Caudate nucleus (tissue), 63 donors: ENCODE measurements at places on chromosomes 2 and 18.

- DNase-seq = no peak
These were observed 56.8 kb upstream of the ETAA1 start for GRCh38 chr2:67340133-67341011.

DNA sequence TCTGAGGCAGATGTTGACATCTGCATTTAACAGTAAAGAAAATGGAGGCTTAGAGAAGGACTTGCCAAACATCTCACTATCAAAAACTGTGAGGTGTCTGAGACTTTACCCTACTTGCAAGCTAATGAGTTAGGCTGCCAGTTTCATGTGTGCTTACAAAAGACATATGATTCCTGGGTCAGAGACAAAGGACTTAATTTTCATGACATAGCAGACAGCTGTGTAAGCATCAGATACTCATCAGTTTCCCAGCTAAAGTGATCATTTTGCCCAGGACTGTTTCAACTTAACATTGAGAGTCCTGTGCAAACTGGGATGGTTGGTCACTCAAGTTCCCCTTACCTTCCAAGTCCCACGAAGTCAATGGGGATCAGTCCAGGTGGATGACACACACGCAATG lies 18.9 kb upstream of the DAPL1 start:
- no peak for DNase-seq

- DNase-seq = no peak
These were observed 870.6 kb downstream of the CBLN2 start for GRCh38 chr18:71673498-71673897.

- DNase-seq = no peak
These were observed 292 bp downstream of the GMPPA start for GRCh38 chr2:219499058-219499307.

- DNase-seq = no peak
These were observed 181.1 kb downstream of the SOCS6 start for GRCh38 chr18:70469916-70470315.

DNA sequence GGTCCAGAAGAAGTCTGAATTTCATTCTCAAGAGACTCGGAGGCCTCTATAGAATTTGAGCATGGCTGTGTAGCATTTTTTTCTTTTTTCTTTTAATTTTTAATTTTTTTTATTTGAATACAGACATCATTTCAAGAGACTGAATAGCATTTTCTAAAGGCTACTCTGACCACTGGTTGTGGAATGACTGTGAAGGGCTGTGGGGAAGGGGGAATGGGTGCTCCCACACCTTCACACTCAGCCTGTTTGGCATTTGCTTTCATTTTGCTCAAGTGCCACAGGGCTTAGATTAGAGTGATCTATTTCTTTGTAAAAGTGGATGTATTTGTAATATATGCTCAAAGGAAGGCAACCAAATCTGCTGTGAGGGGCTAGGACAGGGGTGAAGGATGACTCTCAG lies 142.0 kb upstream of the SPOPL start:
- no peak for DNase-seq

DNA sequence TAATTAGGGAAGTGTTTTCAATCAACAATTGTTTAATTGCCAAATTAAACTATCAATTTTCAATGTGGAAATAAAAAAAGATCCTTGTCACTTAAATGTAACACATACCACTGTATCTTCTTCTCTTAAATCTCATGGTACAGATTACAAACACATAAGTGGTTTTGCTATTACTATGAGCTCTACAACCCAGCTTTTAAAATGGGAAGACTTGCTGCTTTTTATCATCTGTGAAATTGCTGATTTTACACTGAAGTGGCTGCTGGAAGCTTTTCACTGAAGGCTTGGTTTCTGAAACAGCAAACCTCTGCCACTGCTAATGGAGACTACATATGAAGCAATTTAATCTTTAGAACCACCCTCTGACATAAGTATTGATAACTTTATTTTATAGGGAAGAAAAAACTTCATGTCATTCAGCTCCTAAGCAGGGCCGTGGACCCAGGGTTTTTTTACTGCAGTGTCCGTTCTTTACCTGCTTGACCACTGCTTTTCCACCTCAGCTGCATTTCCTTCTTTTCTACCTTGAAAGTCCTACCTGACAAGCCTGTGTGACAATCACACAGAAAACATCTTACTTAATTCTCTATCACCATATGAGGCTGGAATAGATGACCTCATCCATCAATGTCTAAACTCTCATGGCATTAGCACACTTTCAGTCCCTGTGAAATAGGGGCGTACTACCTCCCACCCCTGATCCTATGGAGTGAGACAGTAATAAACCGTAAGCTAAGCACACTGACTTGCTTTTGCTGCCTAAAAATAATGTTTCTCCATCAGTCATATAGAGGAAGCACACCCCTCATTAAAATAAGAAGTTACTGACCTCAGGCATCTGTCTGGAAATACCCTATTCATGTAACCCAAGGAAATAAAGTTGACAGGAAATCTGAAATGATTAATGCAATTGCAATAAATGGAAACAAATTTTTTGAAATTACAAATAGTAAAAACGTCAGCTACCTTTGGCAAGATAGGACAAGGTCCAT lies 19.2 kb upstream of the SLC8A1 start:
- DNase-seq = no peak

DNA sequence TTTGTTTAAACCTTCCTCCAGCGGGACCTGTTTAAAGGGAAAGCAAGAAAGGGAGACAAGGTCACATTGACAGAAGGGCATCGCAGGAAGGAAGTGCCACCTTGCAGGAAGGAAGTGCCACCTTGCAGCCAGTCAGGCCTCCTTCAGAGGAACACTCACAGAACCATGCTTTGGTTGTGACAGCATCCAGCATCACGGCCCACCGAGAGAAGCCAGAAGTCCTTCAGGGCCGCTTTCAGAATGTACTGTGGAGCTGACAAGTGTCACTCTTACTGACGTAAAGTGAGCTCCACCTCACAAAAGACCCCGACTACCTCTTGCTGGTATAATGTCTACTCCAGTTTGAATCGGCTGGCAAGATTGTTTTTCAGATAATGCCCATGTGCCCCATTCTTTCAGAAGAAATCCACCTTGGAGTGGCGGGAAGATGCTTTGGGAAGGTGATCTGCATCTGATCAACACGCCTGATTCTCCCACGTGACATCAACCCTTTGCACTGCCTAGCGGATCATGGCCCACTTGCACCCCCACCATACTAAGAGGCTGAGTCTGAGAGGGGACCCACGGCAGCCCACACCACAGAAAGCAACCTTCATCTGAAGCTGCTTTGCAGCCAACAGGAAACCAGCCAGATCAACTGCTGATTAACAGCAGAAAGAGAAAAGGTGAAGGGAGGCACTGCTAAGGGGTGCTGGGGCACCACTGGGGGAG lies 99.8 kb downstream of the UXS1 start:
- no peak for DNase-seq

GRCh38 chr2:100248971-100249370 lies 73.3 kb downstream of the LONRF2 start:
- DNase-seq = no peak

DNA sequence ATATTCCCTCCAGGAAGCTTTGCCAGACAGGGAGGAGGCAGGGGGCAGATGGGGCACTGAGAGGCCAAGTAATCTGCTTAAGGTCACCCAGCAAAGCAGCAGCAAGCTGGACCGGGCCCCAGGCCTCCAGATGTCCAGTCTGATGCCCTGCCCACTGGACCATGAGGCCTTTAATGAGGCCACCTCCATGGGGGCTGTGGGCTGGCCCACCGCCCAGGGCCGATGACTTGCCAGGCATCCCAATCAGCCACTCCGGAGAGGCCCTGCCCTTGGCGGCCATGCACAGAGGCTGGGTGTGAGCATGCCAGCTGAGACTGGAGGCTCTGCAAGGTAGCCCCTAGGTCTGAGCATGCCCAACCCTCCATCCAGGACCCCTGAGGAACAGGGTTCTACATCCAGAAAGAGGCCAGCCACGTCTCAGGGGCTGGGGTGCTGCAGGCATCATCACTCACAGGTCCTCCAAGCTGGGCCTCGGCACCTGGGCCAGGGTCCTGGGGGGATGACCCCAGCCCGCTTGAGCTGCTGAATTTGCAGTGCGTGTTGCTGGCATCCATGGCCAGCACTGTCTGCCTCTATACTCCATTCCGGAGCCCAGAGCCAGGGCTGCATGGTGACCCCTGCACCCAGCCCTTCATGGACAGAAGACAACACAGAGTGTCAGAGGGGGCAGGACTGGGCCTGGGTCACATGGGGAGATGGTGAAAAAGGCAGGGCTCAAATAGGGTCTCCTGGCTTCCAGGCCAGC lies 164.2 kb downstream of the INHBB start:
- peak; percentile 16 for DNase-seq

DNA sequence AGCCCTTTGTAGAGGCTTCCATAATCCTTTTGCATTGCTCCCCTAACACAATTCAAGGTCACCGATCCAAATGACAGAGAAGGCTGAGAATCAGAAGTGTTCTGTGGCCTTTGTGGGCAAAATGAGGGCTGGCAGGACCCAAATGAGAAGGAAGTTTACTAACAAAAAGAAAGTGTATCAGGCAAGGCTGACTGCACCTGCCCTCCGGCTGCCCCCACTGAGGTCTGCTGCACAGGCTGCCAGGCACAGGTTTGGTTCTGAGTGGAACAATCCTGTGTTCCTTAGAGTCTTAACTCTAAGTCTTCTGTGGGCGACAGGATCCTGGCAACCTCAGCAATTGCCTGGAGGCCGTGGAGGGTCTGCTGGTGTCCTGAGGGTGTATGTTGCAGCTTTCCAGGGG lies 568.5 kb downstream of the CMPK2 start:
- DNase-seq = no peak

- DNase-seq = no peak
These were observed 6.2 kb upstream of the GPR155 start for GRCh38 chr2:174492963-174493431.

GRCh38 chr2:32002406-32002805 lies 8.4 kb downstream of the MEMO1 start:
- DNase-seq = no peak

- no peak for DNase-seq
These were observed 319.7 kb downstream of the SOX11 start for GRCh38 chr2:6011921-6012320.

DNA sequence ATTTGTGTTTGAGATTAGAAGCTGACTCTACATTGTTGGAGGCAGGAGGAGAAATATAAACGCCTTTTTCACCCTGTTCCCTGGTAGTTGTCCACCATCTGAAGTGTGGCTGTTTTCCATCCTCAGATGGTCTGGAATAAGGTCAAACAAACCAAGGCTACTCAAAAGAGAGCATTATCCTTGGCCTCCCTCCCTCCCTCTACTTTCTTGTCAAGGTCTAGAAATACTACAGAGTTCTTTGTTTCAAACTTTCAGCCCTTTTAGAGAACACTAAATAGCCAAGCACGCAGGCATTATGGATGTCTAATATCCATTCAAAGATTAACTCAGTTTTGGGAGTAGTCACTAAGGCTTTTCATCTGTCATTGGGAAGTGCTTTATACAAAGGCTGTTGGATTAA lies 215.8 kb upstream of the ITGA4 start:
- no peak for DNase-seq

DNA sequence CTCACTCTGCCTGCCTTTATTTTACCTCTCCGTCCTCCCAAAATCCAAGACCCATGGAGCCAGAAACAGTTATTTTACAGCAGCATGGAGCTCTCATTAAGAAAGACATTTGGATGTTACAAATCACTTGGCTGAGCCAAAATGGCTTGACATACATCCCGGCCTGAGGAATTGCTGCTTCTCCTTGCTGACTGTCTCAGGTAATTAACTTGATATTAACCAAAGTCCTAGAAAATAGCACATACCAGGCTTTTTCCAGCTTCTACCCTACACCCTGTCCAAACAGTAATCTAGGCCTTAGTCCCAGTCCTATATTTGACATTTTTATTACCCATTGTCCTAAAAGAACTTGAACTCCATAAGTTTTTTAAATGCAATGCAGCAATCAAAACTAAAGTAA lies 205.0 kb downstream of the TMX3 start:
- no peak for DNase-seq

DNA sequence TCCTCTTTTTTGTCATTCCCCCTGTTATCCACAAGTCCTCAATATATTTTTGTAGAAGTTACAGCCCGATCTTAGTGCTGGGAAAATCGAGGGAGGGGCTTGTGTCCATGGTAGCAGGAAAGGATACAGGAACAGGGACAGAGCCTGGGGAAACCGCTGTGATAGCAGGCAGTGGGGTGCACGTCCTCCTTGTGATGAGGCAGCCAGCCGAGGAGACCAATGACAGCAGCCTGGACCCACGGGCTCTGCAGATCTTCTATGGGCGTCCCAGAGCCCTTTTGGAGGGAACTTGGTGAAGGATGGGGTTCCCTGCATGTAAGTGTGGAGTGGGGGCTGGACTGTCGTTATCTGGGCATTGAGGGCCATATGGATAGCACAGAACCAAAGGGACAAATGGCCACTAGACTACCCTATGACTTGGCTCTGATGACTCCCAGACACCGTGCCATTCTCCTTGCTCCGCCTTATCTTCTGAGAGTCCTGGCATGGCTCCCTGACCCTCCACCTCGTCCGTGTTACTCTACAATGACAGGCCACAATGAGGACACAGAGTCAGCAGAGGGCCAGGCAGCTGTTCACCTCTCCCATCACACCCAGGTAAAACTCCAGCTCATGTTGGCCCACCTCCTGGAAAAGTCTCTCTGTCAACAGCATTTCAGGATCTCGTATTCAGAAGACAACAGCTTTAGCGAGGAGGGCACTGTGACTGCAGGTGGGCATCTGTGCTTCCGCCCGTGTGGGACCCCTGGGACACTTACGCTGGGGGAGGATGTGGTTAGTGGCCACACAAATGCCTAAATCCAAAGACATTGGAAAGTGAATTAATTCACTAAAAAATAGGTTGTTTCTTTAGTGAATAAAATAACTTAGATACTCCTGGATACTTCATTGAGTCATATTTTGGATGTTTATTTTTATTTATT lies 100.1 kb downstream of the VAPA start:
- no peak for DNase-seq

DNA sequence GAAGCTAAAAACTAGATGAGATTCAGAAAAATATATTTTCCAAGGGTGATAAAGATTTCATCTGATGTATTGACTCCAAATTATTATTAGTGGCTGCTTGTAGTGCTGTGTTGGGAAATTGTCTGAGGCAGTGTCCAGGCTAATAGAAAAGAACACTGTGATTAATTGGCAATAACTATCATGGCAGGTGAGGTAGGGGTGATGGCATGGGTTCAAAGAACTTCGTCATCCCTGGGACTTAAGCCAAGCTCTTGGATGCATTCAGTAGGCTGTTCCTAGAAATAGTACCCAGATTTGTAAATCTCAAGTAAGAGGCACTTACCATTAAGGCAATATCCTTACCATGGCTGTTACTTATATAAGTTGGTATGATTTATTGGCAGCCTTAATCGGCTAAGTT lies 13.2 kb upstream of the RAPGEF4 start:
- DNase-seq = no peak

DNA sequence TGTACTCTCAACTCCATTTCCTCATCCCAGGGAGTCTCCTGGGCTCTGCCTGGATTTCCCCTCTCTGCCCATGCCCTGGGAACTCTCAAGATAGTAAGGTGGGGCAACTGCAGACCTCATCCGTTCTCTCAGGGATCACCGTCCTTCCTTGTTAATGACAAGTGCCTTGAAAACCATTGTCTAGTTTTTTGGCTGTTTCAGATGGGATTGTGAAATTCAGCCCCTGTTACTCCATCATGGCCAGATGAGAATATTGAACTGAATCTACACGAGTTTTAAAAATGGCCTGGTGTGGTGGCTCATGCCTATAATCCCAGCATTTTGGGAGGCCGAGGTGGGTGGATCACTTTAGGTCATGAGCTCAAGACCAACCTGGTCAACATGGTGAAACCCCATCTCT lies 665 bp upstream of the HRH4 start:
- no peak for DNase-seq
